ENCODE measurements at places on chromosomes 4 and X. TPM values are rescaled to one million over a fixed set of nuclear protein-coding genes. Genes with fewer than 3 reads are reported as not detected.

TAF7L gene
- 2.4 TPM for total RNA-seq

GLOD5 gene
- not detected for total RNA-seq

ATP7A gene
- total RNA-seq, result 20.2 TPM

PRKG2 gene
- not detected for total RNA-seq

S100P gene
- not detected for total RNA-seq

All from thoracic aorta endothelial cell (primary cell).